ENCODE measurements at places on chromosomes 3 and 15.

GRCh38 chr3:131457220-131457619 is 45.6 kb downstream of the MRPL3 start:
- no peak for DNase-seq

- no peak for DNase-seq
Measured at GRCh38 chr3:177468816-177469215, 271.5 kb upstream of the TBL1XR1 start.

DNA sequence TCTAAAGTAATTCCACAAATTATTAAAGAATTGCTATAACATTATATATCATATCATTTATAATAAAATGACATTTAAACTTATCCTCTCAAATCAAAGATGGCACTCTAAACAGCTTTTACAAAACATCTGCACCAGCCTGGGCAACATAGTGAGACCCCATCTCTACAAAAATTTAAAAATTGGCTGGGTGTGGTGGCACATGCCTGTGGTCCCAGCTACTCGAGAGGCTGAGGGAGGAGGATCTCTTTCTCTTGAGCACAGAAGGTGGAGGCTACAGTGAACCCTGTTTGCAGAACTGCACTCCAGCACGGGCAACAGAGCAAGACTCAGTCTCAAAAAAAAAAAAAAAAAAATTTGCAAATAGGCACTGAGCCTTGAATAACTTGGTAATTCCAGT is 63.1 kb downstream of the PIK3CB start:
- DNase-seq, result no peak

GRCh38 chr3:107845380-107846278 is 245.2 kb downstream of the CD47 start:
- DNase-seq, result no peak

DNA sequence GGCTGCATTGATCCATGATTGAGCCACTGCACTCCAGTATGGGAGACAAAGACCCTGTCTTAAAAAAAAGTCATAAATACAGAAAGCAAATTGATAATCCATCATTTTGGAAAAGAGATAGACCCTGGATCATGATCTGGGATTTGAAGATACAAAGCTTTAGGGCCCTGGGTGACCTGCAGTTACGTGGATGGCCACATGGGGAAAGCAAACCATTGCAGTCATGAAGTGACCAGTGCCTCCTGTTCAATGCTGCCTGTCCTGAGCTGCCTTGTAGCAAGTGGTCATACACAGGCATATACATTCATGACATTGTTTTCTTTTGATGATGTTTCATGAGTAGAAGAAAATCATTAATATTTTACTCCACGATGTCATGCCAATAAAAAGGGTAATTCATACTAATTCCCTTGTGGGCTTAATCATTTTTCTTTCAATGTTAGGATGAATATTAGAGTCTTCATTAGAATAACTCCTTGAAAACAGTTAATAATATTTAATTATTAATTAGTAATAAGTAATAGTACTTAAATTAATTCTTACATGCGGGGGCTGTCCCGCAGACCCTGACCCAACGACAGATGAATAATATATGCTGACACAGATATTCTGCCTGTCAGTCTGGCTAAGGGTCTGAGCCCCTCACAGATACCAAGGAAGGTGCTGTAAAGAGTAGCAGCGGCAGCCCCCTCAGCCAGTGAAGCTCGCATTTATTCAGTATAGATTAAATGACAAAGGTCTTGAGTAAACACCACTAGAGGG is 109.0 kb upstream of the UNC13C start:
- no peak for DNase-seq

DNA sequence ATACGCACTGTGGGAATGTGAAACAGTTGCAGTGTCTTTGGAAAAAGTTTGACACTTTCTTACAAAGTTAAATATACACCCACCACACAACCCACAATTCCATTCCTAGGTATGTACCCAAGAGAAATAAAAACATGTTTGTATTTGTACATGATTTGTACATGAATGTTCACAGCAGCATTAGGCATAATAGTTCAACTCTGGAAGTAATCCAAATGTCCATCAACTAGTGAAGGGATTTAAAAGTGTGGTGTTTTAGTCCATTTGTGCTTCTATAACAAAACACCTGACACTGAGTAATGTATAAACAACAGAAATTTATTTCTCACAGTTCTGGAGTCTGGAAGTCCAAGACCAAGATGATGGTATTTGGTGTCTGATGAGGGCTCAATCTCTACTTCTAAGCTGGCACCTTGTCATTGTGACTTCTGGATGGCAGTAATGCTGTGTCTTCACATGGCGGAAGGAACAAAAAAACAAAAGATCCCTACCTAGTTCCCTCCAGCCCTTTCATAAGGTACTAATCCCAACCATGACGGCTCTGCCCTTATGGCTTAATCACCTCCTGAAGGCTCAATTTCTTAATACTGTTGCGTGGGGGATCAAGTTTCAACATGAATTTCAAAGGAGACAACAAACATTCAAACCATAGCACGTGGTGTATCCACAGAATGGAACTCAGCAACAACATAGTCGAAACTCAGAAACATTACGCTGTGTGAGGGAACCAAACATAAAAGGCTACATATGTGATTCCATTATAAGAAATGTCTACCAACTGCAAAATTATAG is 120.5 kb downstream of the AQP9 start:
- no peak for DNase-seq

DNA sequence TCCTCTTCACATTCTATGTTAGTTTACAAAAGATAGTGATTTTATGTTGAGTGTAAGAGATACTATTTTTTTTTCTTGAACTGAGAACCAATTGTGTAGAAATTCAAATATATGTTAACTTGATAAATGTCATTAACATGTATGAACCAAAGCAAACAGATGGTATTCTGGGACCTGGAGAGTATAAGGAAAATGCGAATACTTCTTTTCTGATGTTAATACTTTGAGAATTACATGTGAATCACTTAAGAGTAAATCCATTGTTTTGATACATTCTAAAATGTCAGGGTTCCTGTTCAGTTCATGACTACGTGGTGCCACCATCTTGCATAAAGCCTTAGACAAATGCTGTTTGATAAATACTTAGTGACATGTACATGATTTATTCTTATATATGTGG is 541.3 kb downstream of the FGF12 start:
- no peak for DNase-seq

- DNase-seq, result no peak
Measured at GRCh38 chr3:32399030-32399620, 7.5 kb downstream of the CMTM7 start.

GRCh38 chr3:26012241-26012745 is 222.4 kb downstream of the OXSM start:
- DNase-seq, result no peak

DNA sequence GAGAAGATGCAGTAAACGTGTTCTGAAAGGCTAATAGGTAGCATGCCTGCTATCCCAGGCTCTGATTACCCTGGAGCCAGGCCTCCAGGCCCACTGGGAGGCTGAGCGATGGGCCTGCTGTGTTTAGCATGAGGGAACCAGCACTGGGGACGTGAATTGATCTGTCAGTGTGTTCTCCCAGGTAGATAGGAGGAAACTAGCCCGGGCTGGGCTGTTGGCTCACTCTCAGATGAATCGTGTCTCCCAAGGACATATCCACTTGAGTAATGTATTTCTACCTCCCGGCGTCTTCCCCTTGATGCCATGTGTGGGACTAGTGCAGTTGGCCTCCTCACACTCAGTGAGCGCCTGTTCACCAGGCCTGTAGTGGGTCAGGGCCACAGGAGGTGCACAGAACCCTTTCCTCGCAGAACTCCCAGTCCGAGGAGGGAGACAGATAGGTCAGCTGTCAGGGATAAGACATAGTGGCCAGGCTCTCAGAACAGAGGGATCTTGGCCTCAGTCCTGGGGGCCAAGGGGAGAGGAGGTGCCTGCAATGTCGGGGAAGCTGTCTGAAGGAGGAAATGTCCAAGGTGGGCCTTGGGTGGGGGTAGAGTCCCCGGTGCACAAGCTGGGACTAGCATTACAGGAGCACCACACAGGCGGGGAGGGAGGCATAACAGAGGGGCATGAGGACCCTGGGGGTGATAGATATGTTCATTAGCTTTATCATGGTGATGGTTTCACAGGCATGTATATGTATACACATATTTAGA is 111.7 kb downstream of the DNAJB8 start:
- peak; percentile 53 for DNase-seq

GRCh38 chr15:35603301-35603700 is 57.3 kb upstream of the DPH6 start:
- no peak for DNase-seq

GRCh38 chr15:72173401-72173800 is 24.2 kb downstream of the GRAMD2A start:
- peak; percentile 27 for DNase-seq

DNA sequence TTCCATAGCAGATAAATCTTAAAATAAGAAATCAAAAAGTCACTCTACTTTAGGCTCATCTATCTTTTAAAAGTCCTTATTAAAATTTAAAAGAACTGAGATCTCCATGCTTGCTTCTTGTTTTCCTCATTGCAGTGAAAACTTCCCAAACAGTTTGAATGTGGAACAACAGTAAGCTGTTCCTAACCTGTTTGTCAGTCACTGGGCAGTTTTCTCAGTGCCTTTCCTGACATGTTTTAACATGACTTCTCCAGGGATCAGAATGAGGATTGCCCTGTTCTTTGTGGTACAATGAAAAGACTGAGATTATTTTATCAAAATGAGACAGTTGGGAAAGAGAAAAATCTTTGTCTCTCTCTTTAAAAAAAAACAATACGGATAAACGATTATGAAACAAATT is 774 bp downstream of the GPR87 start:
- DNase-seq, result no peak

DNA sequence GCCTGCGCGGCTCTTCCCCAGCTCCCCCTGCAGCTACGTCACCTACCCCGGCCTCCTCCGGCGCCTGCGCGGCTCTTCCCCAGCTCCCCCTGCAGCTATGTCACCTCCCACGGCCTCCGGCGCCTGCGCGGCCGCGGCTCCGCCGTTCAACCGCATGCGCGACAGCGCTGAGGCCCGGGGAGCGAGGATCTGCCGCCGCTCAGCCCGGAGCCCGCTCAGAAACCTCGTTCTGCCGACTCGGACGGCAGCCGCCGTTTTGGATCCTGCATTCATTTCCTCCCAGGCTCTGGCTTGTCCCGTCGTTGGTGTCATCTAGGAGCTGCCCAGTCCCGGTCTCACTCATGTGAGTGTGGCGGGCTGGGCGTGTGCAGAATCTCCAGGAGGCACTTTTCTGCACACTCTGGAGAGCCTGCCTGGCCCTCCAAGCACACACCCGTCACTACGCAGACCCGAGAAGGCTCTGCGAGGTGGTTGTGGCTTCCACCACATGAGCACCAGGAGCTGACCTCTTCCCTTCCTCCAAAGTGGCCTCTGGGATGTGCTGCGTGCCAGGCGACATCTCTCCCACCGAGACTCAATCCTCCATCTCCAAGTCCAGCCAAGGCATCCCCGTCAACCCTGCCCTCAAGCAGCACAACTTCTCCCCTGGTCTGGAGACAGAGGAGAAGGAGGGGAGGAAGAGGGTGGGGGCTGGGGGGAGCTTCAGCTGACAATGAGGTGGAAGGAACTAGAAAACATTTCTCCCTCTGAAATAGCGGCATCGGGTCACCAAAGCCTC is 165.3 kb downstream of the CHSY1 start:
- no peak for DNase-seq

DNA sequence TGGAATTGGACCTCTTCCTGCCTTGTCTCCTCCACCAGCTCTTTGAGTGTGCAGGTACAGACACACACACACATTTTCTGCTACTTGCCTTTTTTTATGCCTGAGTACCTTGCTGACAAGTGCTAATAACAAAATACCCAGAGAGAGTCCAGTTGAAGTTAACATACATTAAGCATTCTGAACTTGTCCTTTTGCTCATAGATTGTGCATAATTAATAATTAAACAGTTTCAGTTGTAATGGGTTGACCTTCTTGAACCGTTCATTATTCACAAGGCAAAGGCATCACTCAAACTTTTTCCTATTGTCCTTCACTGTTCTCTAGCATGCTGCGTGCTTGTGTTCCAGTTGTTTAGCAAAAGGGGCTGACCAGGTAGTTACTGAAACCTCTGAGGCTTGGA is 59.6 kb upstream of the SKOR1 start:
- no peak for DNase-seq

GRCh38 chr3:112448939-112449338 is 50.3 kb downstream of the BTLA start:
- DNase-seq, result no peak

DNA sequence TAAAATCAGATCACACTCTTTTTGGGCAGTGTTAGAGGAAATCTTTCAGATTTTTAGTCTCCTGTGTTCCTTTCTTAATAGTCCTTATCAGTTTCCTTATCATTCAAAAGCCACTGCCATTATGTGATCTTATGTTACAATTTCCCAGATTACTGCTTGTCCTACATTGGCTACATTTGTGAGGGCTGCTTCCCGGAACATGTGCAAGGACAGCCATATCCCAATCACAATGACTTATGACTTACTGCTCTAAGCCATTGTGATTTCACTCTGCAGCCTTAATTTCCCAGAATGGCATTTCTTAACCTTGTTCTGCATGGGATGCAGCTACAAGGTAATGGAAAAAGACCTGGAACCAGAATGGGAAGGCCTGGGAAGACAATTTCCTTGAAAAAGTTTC is 125.1 kb upstream of the PPP2R3A start:
- no peak for DNase-seq

- DNase-seq, result no peak
Measured at GRCh38 chr3:152858170-152858800, 23.4 kb downstream of the P2RY1 start.

All from upper lobe of right lung (tissue), 1 donor.